ENCODE measurements at places on chromosomes 5 and 9.

- peak; percentile 91 for DNase-seq
Measured at GRCh38 chr9:88583901-88584596, 49.1 kb downstream of the NXNL2 start.

DNA sequence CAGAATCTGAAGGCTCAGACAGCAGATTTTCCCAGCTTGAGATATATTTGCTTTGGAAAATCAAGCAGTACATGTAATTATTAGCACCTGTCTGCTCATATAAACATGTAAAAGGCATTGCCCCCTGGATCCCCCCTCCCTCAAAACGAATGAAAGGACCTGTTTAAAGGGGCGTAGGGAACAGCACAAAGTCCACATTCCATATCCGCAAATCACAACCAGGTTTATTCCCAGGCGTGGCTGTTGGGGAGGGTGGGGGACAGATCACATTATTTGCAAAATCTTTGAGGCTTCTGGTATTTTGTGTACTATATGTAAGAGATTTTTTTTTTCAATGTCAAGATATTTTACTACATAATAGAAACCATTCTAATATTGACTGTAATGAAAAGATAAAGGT lies 8.7 kb upstream of the MRPS2 start:
- DNase-seq = no peak

DNA sequence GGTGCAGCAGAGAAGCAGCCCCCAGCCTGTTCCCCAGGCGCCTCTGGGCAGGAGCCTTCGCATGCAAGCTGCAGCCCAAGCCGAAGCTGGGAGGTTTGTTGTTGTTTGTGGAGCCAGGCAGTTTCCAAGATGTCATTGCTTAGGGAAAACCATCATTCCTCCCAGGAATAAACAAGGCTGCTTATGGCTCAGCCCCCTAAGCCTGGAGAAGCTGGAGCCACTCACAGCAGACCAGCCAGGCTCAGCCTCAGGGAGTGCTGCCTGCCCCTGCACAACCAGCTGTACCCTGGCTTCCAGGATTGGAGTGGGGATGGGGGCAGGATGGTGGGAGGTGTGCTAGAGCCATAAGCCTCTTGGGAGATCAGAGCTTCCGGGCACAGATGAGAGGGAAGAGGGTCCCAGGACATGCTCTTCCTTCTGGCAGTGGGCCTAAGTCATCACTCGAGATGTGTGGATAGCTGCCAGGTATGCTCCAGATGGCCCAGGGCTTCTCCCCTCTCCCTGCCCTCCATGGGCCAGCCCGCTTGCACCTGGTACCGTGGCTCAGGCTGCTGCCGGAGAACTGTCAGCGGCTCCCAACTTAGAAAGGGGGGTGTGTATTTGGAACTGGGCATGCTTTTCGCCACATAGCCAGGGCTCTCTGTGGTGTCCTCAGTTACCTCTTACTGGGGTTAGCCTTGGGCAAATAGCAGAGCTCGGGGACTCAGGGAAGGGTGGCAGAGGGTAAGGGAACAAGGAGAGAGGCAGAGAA lies 105.2 kb downstream of the RGS3 start:
- no peak for DNase-seq

DNA sequence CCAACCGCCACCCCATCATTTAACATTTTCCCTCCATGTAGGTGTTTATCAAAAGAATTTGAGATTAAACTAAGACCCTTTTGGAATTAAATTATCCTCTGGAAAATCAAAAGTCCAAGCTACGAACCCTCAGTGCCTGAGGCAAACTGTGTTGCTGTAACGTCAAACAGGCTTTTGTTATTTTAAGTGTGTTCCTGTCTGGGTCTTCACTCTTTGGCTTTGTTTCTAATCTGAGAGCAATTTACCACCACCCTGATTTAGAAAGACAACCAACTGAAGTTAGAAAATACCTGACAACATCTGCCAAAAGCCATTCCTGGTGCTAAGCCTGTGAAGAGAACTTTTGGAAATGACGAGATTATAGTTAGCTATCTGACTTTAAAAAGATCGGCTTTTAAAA lies 199.9 kb downstream of the DIRAS2 start:
- DNase-seq = no peak

DNA sequence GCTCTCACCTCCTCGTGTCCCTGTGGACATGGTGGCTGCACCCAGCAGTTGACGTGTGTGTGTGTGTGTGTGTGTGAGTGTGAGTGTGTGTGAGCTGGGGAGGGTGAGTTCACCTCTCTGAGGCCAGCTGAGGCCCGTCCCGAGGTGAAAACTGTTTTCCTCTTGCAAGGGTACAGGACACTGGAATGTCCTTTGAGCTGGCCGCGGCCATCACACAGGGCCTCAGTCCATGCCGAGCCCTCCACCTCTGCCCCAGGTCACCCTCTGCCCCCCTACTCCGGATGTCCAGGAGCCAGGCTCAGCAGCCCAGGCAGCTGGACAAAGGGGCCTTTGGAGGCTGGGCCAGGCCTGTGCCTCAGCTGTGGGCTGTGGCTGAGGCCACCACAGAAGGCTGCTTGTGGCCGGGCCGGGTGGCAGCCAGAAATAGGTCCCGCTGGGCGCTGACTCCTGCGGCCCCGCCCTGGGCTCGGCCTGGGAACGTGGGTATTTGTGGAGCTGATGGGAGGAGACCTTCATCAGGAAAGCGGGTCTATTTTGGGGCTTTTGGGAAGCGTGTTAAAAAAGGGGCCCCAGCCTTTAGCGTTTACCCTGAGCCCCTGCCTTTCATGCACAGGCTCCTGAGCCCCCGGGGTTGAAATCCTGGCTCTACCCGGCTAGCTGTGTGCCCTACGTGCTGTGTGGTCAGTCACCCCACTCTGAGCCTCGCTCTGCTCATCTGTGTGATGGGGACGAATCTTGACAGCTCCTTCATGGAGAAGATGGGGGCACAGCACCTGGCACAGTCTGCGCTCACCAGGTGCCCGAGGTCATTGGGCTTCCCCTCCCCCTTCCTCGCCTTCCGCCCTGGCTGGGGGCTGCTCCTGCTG lies 75.1 kb upstream of the IER5L start:
- DNase-seq = no peak

DNA sequence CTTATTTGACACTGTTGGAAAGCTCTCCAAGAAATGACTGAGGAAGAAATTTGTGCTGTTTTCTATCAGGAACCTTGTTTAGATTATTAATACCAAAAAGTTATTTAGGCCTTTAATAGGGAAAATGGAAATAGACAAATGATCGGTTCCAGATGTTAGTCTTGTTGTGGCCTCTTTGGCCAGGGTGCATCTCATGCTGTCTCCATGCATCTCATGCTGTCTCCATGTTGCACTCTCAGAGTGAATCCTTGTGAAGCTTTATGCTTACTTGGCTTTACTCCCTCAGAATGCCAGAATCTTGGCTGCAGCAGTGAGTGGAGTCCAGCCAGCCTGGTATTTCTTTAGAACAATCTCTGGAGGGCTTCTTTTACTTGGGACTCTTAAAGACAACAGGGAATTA lies 185.5 kb downstream of the ARHGAP26 start:
- no peak for DNase-seq

DNA sequence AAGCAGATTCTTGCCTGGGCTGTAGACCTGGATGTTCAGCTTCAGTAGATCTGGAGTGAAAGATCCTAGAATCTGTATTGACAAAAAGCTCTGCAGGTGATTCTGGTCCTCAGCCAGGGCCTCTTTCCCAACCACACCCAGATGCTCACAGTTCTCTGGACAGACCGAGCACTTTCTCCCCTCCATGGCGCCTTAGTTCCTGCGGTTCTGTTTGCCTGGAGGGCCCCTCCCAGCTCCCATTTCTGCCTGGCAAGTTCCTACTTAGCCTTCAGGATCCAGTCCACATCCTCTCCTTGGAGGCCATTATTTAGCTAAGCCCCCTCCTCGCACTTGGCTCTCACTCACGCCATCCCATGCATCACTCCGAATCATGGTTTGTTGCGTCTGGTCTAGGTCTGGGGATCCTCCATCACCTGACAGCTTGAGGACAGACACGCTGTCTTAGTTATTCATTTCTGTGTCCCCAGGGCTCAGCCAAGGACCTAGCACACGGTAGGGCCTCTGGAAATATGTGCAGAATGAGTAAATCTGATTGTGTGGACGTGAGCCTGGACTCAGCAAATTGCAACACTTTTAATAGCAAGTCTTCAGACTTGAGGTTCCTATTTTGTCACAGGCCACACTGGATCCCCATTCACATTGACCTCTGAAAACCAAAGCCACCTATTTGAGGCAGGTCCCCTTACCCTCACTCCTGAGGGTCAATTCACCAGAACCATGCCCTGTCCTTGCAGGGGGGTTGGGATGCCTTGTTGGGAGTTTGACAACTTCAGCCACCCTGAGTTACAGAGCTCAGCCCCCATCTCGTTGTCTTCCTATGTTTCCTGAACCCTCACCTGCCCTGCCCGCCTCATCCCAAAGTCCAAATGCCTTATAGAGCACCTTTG lies 50.7 kb downstream of the COL15A1 start:
- DNase-seq = no peak

DNA sequence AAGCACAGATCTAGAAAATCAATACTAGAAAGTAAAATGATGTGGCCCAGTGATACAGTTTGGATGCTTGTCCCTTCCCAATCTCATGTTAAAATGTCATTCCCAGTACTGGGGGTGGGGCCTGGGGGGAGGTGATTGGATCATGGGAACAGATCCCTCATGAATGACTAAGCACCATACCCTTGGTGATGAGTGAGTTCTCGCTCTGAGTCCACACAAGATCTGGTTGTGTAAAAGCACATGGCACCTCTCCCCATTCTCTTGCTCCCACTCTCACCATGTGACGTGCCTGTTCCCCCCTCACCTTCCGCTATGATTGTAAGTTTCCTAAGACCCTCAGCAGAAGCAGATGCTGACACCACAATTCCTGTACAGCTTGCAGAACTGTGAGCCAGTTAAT lies 234.2 kb upstream of the CDH6 start:
- no peak for DNase-seq

DNA sequence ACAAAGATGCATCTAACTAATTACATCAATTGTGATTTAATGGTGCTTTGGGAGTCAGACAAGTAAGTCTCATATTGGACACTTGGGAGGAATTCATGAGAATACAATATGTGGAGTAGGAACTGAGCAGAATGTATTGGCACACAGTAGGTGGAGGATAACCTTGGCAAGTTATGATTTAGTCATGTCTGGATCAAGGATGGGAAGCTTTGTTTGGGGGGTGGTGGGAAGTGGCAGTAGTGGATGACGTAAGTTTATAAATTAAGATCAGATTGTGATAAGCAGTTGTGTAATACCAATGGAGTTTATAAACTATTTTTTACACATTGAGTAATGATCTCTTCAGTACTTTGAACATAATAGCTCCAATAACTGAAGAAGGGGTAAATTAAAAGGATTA lies 67.0 kb downstream of the SGCD start:
- no peak for DNase-seq

GRCh38 chr9:8365466-8366160 lies 566.0 kb upstream of the DMAC1 start:
- DNase-seq = peak; percentile 12

DNA sequence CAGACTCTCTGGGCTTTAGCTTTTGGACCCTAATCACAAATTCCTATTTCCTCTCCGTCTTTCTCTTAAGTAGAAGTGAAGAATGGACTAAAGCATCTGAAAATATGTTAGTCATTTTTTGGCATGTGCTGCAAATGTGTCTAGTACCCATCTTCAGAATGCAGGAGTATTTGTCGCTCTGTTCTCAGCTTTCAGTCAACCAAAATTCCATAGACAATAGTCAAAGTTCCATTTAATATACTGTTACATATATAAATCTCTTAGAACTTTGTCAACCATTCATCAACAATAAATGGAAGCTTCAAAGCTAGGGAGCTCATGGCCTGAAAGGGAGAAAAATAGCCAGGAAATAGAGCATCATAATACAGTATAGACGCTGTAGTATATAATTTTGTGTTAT lies 509.4 kb downstream of the BNC2 start:
- DNase-seq = peak; percentile 41

DNA sequence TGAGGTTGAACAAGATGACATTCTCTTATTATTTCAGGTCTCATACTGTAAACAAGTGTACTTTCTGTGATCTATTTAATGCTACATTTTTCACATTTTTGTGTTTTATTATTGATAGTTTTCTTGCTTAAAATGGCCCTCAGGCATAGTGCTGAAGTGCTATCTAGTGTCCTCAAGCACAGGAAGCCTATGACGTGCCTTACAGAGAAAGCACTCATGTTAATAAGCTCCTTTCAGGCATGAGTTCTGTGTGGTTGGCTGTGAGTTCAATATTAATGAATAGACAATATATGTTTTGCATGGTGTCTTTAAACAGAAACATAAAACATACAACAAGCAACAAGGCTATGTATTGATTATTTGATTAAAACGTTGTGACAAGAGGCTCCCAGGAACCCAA lies 450.1 kb downstream of the PLK2 start:
- DNase-seq = no peak

DNA sequence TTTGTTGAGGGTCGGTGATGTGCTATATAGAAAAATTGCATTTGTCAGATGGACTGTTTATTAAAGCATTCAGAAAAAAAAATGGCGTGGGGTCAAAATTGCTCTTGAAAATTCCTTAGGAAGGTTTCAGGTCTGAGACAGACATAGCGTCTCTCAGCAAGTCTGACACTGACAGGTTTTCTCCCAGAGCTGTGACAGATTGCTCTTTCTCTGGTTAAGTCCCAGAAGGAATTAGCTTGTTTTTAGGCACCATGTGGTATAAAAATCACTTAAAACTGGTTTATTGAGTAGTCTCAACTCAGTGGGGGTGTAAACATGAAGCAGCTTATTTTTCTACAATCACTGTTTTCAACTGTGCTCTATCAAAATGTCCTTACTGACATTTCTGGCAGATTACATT lies 1379.8 kb downstream of the MAT2B start:
- no peak for DNase-seq

GRCh38 chr9:17613758-17614157 lies 34.9 kb downstream of the SH3GL2 start:
- peak; percentile 84 for DNase-seq

DNA sequence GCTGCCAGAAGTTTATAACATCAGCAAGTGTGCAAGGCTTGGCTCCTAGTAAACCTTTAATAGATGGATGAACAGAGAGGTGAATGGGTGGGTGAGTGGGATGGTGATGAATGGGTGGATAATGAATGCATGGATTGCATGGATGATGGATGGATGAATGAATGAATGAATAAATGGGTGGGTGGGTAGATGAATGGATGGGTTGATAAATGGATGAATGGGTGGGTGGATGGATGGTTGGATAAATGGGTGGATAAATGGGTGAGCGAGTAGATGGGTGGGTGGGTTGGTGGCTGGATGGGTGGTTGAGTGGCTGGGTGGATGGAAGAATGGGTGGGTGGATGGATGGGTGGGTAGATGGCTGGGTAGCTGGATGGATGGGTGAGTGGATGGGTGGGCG lies 28.5 kb upstream of the CEP72 start:
- DNase-seq = no peak

DNA sequence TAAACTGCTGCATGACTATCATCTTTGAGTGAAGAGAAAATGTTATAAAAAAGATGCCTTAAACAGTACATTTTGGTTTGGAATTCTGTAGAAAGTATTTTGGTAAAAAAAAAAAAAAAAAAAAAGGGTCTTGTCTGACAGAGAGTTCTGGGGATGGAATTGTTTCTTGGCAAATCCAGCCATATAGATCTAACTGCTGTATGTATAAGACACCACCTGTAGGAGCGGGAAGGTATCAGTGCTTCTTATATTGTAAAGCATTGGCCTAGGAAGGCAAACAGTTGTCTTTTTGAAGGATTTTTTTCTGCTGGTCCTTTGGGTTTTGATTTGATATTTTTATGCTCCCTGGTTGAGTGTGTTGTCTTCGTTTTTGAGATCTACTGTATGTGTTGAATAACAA lies 2.8 kb downstream of the PURA start:
- DNase-seq = no peak
